Right lobe of liver (tissue), 6 donors: ENCODE measurements at places on chromosomes 2 and 18.

DNA sequence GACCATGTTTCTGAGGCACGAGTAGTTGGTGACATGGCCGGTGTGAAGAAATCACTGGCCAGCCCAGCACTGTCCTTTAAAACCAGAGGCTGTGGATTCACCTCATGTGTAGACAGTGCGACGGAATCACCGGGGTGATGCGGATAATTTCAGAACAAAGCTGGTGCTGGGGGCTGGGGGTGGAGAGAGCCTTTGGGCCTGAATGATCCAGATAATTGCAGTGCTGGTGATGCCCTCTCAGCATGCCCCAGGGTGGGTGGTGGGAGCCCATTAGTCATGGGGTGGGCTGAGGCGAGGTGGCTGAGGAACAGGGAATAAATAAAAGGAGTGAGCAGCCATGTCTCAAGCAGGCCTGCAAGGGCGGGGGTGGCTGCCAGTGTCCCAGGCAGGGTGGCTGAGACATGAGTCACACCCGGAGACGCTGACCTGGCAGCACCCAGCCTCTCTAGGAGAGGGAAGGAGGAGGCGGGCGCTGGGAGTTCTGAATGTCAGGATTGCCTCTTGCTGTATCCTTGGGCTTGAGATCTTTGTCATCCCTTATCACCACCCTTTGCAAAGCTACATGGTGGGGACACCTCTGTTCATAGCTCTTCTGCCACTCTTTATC lies 151.1 kb upstream of the MSH6 start:
- no peak overlapping the region for H3K4me3 ChIP-seq
- DNase-seq = no peak
- H3K36me3 ChIP-seq = no peaks in the 10 kb centered on the region
- H3K4me1 ChIP-seq = no peaks in the 10 kb centered on the region
- H3K27ac ChIP-seq = no peak overlapping the region
- H3K27me3 ChIP-seq = no peaks in the 10 kb centered on the region

DNA sequence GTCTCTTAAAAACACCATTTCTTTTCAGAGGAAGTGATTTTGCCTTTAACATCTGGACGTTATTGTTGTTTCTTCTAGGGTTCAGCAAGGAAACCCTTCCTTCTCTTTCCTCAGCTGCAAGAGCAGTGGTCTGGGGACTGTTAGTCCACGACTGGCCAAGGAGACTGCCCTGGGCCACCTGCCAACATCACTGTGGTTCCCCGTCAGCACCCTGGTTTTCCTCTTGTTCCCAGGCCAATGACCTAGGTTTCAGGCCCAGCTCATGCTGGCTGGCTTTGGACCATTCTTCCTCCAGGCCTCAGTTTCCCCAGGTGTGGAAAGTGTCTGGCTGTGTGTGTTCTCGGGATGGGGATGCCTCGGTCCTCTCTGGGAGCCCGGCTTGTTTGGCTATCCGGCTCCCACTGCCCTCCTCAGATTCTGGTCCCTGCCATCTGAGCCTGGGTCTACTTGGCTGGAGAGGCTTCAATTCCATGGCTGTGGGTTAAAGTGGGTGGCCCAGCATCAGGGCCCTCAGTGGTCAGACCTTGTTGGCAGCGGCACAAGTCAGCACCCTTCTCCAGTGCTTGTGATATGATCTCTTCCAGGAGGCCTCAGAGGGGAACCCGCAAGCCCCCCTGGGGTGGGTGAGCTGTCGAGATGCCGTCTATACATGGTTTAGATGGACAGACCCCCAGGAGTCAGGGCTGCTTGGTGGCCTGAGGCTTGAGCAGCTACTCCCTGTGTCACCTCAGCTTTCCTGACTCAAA lies 234.3 kb upstream of the HS6ST1 start:
- H3K27me3 ChIP-seq = no peaks in the 10 kb centered on the region
- no peak overlapping the region for H3K4me3 ChIP-seq
- H3K4me1 ChIP-seq = no peaks in the 10 kb centered on the region
- H3K27ac ChIP-seq = no peak overlapping the region
- peak; percentile 50 for DNase-seq

GRCh38 chr18:32930695-32931301 lies 158.0 kb upstream of the KLHL14 start:
- no peaks in the 10 kb centered on the region for H3K36me3 ChIP-seq
- H3K4me1 ChIP-seq = no peaks in the 10 kb centered on the region
- DNase-seq = no peak
- no peaks in the 10 kb centered on the region for H3K27me3 ChIP-seq
- no peak overlapping the region for H3K27ac ChIP-seq

DNA sequence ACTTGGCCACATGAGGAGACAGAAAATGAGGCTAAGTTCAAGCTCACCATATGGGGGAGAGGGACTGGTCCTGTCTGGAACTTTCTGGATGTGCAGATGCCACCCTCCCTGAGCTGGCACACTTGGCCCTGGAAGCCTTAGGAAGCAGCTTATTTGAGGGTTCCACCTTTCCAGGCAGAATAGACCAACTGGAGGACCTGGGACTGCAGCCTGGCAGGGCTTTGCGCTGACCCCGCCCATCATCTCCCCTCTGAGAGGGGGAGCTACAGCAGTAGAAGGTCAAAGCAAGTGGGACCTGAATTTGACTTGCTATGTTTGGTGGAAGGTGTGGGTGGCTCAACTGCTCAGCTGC lies 39.5 kb downstream of the TMEM17 start:
- H3K27ac ChIP-seq = peak overlapping the region; percentile 54
- no peaks in the 10 kb centered on the region for H3K36me3 ChIP-seq
- DNase-seq = no peak
- peaks cover 36% of the 10 kb centered on the region for H3K4me1 ChIP-seq
- no peaks in the 10 kb centered on the region for H3K27me3 ChIP-seq
- H3K4me3 ChIP-seq = no peak overlapping the region

DNA sequence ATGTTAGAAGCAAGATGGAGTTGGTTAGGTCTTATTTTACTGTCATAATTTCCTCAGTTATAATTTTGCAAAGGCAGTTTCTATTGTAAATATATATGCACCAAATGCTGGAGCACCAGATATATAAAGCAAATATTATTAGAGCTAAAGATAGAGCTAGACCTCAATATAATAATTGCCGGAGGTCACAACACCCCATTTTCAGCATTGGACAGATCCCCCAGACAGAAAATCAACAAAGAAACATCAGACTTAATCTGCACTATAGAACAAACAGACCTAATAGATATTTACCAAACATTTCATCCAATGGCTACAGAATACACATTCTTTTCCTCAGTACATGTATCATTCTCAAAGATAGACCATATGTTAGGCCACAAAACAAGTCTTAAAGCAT lies 115.2 kb downstream of the CABYR start:
- no peaks in the 10 kb centered on the region for H3K36me3 ChIP-seq
- no peak overlapping the region for H3K27ac ChIP-seq
- DNase-seq = no peak
- no peaks in the 10 kb centered on the region for H3K4me1 ChIP-seq
- H3K4me3 ChIP-seq = no peak overlapping the region

DNA sequence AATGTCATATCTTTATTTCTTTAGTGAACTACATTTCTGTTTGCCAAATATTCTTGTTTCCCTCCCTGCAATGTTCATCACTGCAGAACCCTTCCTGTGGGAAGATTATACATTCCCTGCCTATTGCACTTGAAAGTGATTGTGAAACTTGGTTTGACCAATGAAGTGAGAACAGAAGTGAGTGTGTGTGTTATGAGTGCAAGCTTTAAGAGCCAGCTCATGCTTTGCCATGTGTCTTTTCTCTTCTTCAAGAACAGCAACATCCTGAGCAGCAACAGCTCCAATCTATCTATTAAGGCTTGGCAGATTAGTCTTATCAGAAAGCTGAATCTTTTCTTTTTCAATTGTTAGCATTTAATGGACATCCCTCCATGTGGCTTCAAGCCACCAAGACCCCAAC lies 42.0 kb upstream of the UBE2E3 start:
- DNase-seq = no peak
- H3K4me1 ChIP-seq = no peaks in the 10 kb centered on the region
- H3K27ac ChIP-seq = no peak overlapping the region
- no peaks in the 10 kb centered on the region for H3K27me3 ChIP-seq
- H3K36me3 ChIP-seq = no peaks in the 10 kb centered on the region

DNA sequence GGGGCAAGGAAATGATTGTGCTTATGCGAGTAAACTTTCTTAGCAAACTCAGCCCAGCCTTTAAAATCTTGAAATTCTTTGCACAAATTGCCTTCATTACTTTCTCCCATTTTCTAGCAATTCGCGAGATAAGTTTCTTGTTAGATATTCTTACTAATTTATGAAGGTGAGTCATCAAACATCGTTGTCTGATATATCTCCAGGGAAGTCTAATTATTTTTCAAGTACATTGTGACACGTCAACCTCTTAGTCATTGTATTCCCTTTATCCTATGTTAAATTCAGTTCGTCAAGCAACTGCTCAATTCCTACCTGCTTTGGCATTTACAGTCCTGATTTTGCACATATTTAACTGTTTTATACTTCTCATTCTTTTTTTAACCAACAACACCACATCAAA lies 854.5 kb upstream of the CRIM1 start:
- no peak overlapping the region for H3K4me3 ChIP-seq
- no peak overlapping the region for H3K27ac ChIP-seq
- H3K27me3 ChIP-seq = no peaks in the 10 kb centered on the region
- H3K4me1 ChIP-seq = no peaks in the 10 kb centered on the region
- H3K36me3 ChIP-seq = no peaks in the 10 kb centered on the region

DNA sequence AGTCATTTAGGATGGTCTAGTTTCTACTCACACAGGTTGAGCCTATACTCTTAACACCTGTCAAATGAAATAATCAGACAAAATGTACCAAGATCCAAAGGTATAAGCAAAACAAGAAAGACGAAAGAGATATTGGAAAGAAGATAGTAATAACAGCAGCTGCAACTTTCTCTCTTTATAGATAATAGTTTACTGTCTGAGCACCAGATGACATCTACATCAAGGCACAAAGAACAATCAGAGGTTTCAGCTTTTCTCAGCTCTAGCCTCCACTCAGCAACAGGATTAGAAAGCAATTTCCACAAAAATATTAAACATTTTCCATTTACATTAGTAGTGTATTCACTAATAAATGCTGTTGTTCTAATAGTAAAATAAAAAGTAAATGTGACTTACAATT lies 66.3 kb downstream of the RTTN start:
- H3K27me3 ChIP-seq = no peaks in the 10 kb centered on the region
- H3K36me3 ChIP-seq = no peaks in the 10 kb centered on the region
- no peak for DNase-seq
- no peak overlapping the region for H3K4me3 ChIP-seq
- H3K4me1 ChIP-seq = no peaks in the 10 kb centered on the region

GRCh38 chr18:686339-687111 lies 25.9 kb downstream of the ENOSF1 start:
- H3K4me3 ChIP-seq = no peak overlapping the region
- DNase-seq = no peak
- H3K27ac ChIP-seq = no peak overlapping the region
- H3K4me1 ChIP-seq = no peaks in the 10 kb centered on the region
- no peaks in the 10 kb centered on the region for H3K36me3 ChIP-seq

DNA sequence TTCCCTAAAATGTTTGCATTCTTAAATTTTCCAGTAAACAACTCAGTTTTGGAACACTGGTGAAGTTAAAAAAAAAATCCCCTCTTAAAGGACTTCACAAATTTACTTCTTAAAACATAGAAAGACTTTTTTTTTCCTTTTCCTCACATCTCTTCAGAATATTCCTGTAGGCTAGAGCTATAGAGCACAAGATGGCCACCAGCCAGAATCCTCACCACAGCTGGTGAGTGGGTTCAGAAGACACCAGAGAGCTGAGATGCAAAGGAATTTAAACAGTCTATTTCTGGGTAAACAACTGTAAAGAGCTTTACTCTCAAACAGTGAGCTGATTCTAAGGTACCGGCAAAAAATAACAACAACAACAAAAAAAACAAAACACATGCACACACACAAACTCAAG lies 252.8 kb downstream of the LRP1B start:
- no peaks in the 10 kb centered on the region for H3K36me3 ChIP-seq
- H3K4me3 ChIP-seq = no peak overlapping the region
- no peak for DNase-seq

GRCh38 chr2:72524071-72524470 lies 301.8 kb downstream of the EXOC6B start:
- no peak for DNase-seq
- no peaks in the 10 kb centered on the region for H3K27me3 ChIP-seq
- H3K27ac ChIP-seq = no peak overlapping the region
- H3K4me1 ChIP-seq = no peaks in the 10 kb centered on the region
- H3K36me3 ChIP-seq = no peaks in the 10 kb centered on the region

- no peak overlapping the region for H3K4me3 ChIP-seq
- H3K4me1 ChIP-seq = no peaks in the 10 kb centered on the region
- DNase-seq = no peak
- H3K27me3 ChIP-seq = no peaks in the 10 kb centered on the region
- no peaks in the 10 kb centered on the region for H3K36me3 ChIP-seq
Observed at GRCh38 chr2:113734185-113734584, 22.3 kb downstream of the SLC35F5 start.

DNA sequence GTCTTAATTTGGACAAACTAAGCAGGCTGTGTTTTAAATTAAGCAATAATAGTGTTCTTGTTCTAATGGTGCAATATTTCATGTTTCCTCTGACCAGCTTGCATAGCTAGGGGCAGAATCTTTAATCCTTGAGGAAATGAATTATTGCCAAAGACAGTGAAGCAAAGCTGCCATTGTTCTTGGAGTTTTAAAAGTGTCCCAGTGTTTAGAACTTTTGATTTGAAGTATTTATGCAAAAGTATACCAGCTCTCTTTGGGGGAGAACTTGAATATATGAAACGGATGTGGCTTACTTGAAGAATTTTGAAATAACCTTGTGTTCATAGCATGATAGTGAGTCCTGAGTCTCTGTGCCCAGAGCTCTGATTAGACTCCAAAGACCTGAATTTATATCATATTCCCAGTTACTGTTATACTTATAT lies 33.4 kb downstream of the ITGA6 start:
- DNase-seq = no peak
- H3K27ac ChIP-seq = no peak overlapping the region
- no peak overlapping the region for H3K4me3 ChIP-seq
- H3K36me3 ChIP-seq = no peaks in the 10 kb centered on the region
- peaks cover 11% of the 10 kb centered on the region for H3K4me1 ChIP-seq

GRCh38 chr2:156340804-156341451 lies 8.4 kb upstream of the NR4A2 start:
- no peaks in the 10 kb centered on the region for H3K27me3 ChIP-seq
- no peaks in the 10 kb centered on the region for H3K4me1 ChIP-seq
- H3K27ac ChIP-seq = peak overlapping the region; percentile 100
- no peaks in the 10 kb centered on the region for H3K36me3 ChIP-seq

GRCh38 chr2:191045141-191045540 lies 31.2 kb upstream of the STAT1 start:
- no peaks in the 10 kb centered on the region for H3K27me3 ChIP-seq
- no peak for DNase-seq
- H3K36me3 ChIP-seq = no peaks in the 10 kb centered on the region
- H3K27ac ChIP-seq = no peak overlapping the region
- H3K4me1 ChIP-seq = no peaks in the 10 kb centered on the region
